ENCODE measurements at places on chromosomes 7 and 10.

- DNase-seq, result no peak
Measured at GRCh38 chr10:58644311-58644710, 131.6 kb downstream of the BICC1 start.

- no peak for DNase-seq
Measured at GRCh38 chr10:85266808-85267207, 938.4 kb downstream of the CCSER2 start.

- no peak for DNase-seq
Measured at GRCh38 chr10:119313644-119314043, 106.3 kb downstream of the GRK5 start.

DNA sequence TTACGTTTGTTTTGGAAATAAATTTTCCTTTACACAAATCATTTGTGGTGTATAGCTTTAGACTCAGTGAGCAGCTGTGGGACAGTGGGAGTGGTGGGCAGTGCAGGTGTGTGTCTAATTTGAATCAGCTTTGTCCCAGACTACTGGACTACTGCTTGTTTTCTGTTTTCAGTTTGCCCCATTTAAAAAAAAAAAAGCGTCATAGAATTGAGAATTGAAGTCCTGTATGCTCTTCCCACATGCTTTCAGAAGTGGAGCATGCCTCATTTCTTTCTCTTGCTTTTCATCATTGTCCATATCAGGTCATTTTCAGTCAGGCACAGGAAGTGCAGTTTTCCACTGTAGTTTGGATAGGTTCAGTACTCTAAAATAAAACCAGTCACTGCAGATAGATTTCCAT lies 66.1 kb downstream of the SHH start:
- no peak for DNase-seq

GRCh38 chr7:114788706-114789105 lies 133.2 kb upstream of the MDFIC start:
- no peak for DNase-seq

GRCh38 chr10:34213805-34214197 lies 601.3 kb downstream of the PARD3 start:
- DNase-seq, result no peak

GRCh38 chr7:40582539-40582938 lies 447.7 kb downstream of the SUGCT start:
- no peak for DNase-seq

DNA sequence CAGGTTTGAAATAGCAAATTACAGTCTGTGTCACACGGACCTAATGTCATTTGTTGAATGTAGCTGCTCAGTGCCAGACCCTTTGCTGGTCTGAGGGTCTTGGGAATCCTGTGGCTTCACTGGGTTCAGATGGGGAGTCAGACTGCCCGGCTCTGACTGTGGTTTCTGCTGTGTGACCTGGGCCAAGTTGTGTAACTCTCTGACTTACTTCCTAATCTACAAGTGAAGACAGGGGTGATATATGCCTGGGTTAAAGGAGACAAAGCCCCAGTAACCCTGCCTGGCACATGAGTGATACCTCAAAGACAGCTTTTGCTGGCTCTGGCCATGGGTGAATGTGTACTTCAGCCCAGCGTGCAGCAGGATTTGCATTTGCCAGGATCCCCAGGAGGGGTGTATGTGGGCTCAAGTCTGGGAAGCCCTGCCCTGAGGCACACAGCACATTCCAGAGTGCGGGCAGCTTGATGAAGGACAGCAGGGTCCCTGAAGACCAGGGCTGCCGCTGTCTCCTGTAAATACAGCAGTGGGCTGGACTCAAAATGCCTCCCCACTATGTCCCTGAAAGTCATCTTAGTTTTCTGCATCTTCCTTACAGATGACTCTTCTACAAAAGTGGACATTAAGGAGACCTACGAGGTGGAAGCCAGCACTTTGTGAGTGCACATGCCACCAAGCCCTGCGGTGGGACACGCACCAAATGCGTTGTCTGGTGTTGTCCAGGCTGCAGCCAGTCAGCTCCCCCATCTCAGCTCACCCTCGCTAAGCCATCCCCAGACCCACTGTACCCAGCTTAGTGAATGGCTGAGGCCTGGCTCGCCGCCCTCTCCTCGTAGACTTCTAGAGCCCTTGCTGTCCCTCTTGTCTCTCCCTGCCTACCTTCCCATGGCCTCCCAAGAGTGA lies 16.4 kb downstream of the NACAD start:
- DNase-seq, result no peak

DNA sequence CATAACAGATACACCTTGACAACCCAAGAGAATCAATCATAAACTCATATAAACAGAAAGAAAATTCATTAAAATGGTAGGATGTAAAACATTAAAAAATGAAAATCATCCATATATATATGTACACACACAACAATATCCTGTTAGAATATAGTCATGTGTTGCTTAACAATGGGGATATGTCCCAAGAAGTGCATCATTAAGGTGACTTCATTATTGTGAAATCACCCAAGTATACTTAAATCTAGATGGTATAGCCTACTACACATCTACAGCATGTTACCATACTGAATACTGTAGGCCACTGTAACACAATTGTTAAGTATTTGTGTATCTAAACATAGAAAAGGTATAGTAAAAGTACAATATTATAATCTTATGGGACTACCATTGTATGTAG lies 115.8 kb upstream of the TMEM168 start:
- no peak for DNase-seq

DNA sequence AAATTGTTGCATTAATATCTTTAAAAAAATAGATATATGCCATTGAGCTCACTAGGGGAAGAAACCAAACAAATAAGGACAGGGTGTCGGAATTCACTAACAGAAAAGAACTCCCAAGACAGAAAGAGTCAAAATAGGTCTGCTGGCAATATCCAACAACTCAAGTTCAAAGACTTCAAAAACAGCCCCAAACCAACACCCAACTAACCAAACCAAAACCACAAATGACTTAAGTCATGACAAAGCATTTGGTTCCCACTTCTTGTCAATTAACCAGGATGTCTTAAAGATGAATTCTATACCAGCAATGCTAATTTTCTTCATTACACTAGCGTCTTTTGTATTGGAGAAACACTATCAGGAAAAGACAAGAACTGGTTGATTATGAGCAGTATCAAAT lies 249.0 kb upstream of the PLXNA4 start:
- DNase-seq, result no peak

DNA sequence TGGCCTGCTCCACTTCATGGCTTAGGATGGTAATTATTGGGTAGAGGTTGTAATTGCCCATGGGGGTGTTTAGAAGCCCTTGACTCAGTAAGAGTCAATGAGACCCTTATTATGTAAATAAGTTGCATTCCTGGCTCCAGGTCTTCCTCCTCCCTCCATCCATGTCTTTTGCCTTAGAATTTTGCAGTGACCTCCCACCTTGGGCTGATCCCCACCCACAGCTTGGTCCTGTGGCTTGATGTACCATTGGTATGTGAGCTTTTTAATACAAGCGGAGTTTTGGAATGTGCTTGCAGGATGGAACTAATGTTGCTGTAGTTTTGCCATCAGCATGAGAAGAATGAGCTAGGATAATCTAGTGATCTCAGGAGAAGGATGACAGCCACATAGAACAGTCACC lies 73.2 kb upstream of the DGKI start:
- DNase-seq, result no peak

- DNase-seq, result no peak
Measured at GRCh38 chr7:19177269-19177668, 32.0 kb upstream of the FERD3L start.

- DNase-seq, result no peak
Measured at GRCh38 chr7:116862951-116863670, 724 bp downstream of the CAPZA2 start.

DNA sequence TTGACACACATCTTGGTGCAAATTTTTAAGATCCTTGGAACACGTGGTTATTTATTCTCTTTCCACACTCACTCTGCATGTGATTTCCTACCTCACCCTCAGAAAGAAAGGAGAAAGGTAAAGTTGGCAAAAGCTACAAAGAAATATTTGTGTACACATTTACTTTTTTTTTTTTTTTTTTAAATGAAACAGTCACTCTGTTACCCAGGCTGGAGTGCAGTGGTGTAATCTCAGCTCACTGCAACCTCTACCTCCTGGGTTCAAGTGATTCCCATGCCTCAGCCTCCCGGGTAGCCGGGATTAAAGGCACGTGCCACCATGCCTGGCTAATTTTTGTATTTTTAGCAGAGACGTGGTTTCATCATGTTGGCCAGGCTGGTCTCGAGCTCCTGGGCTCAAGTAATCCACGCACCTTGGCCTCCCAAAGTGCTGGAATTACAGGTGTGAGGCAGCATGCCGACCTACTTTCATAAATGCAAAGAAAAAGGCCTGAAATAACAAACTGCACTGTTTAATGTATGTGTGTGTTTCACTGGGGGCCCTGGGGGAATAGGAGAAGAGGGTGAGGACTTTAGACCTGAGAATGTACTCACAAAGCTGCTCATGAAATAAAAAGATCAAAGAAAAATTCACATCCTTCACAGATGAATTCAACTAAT lies 71.6 kb upstream of the GRID1 start:
- no peak for DNase-seq

GRCh38 chr10:128365156-128365725 lies 239.0 kb upstream of the MKI67 start:
- DNase-seq, result no peak

DNA sequence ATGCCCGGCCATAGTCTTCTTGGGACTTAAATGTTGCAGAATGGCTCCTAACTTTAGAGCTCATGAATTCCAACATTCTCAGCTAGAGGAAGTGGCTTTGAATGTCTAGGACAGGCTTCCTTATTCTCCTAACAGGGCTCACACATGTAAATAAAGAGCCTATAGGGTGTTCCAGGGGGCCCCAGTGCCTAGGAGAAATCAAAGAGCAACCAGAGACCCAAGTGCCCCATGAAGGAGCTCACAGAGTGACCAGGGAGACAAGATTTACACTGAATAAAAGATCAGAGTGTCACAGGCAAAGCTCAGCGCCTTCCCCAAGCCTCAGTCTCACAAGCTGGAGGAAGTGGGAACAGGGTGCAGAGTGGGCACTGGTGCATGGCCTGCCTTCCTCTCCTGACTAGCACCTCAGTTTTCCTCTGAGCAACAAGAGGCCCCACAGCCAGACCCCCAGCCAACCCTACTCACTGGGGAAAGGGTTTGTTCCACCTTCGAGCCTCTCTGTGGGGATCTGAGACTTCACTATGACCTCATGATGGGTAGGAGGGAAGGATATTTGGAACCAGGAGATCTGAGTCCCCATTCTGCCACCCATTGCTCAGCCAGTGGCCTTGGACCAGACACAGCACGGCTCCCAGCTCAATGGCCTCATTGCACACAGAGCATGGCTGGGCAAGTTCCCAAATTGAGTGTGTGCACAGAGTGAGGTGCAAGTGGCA lies 16.0 kb downstream of the TMEM273 start:
- no peak for DNase-seq

GRCh38 chr7:7672545-7673239 lies 32.1 kb downstream of the UMAD1 start:
- no peak for DNase-seq

- DNase-seq, result no peak
Measured at GRCh38 chr10:131216681-131217230, 94.8 kb downstream of the TCERG1L start.

- DNase-seq, result no peak
Measured at GRCh38 chr10:35661236-35661635, 19.1 kb upstream of the FZD8 start.

DNA sequence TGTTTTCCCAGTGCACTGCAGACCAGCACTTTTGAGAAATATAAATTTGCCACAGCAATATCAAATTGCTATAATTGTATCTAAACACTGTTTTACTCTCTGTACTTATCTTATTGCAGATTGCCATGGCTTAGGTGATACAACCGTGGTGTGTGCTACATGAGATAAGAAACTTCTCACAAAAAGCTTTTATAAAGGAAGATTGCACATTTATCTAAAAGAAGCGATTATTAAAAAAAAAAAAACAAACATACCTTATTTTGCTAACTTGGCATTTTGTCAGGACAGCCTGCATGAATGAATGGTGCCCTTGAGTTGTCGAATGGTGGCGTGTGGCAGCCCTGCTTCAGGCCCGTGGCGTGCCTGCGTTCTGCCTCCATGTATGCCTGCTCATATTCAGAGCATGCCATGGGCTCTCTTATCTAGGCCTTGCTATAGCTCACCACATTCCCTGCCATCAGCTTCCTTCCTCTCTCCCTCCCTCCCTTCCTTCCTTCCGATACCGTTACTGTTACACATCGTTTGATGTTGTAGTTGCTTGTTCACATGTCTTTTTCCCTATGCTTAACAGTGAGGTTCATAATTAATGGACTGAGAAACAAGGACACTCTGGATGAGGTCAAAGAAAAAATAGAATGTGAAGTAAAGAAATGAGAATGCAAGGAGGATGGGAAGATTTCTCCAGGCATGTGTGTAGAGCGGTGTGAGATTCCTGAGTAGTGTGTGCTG lies 34.9 kb downstream of the PRKAR2B start:
- DNase-seq, result no peak

DNA sequence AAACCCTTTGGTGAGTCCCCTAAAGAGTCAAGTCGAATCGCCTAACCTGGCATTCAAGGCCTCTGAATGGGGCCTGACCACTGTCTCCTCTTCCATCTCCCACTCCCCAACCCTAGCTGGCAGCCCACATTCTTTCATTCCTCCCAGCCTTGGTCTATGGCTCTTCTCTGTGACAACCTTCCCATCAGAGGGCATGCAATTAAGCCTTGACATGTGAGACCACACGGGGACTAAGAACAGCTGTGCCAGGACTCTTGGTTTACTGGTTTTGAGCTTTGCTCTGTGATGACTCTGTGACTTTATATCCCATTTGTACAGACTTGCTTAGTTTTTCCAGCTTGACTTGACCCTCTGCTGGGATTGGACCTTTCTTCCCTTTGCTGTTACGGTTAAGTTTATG lies 116.6 kb downstream of the BUB3 start:
- no peak for DNase-seq
